ENCODE measurements at places on chromosomes 1 and 21.

DNA sequence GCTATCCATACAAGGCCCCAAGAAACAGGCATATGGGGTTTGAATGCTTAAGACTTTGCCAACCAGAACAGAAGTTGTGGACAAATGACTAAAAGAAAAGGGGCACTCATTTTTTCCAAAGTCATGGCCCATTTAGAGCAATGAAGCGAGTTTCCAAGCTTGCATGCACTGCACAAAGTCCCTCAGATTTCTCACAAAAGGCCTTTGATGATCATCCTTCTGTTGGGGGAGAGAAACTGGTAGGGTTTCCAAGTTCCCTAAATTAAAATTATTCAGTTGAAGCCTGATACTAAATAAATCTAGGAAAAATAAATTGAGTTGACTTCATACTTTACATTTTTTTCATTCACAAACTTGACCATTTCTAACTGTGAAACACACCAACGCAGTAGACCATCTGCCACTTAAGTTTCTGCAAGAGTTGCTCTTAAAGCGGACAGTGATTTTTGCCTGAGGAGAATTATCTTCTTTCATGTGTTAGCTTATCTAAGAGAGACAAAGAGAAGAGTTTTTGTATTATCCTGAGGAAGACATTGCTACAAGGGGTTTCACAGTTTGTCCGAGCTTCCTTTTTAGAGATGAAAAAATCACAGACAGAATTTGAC lies 139.2 kb downstream of the SEC16B start:
- no peak for DNase-seq

- DNase-seq, result no peak
Observed at GRCh38 chr1:28374297-28374696, 4.8 kb downstream of the PHACTR4 start.

DNA sequence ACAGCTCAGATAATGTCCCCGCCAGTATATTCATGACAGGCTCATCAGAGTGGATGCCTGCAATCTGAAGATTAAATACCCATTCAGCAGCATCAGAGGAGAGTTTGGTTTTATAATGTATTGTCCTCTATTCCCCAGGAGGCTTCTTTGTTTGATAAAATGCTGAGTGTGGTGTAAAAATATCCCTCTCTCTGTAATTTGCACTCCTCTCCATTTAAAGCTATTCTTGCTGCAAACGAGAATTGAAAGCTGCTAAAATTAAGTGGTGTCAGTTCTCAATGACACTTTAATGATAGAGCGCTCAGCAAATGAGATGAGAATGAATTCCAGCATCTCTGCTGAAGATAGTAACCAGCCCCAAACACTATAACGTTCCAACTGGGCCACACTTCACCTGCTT lies 205.7 kb upstream of the RRP15 start:
- no peak for DNase-seq

DNA sequence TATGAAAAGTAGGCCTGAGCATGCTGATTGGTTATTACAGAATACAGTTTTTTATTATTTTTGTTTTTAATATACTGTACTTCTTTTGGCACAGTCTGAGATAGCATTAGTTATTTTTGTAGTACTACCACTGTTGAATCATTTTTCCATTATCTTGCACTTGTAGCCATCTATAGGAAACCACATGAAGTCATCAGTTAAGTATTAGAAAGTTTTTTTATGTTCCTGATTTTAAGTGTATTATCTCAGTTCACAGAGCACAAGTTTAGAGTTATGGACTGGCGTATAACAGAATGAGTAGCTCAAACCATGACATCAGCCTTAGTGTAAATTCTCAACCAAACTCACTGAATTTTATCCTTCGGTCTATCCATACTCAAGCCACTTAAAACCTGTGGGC lies 22.8 kb downstream of the DHX9 start:
- no peak for DNase-seq

DNA sequence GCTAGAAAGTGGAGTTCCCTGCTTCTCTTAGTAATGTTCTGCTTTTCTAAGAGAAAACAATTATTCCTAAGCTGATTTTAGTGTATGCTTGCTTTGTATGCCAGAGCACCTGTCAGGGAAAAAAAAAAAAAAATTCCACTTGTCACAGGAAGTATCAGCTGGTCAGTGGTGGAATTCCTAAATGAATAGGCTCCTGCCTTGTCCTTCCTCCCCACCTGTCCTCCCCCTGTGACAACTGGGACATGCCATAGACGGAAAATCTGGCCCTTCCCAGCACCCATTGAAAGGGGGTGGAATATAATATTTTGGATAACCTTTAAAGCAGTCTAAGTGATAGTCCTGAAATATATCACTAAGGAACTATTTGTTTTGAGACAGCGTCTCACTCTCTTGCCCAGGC lies 10.8 kb downstream of the FNDC5 start:
- DNase-seq, result no peak

DNA sequence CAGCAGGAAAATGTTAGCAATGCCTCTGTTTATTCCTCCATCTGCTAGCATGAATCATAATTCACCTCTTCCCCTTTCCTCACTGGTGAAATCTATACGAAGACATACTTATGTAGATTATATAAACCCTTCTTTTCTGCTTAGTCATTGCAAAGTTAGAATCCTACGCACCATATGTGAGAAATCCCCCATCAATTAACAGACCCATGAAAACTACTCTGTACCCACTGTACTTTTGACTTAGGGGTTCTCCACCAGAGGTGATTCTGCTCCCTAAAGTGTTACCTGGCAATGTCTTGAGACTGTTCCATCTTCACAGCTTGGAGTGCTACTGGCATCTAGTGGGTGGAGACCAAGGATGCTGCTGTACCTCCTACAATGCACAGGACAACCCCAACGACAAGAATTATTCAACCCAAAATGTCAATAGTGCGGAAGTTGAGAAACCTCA lies 49.6 kb upstream of the KCTD3 start:
- DNase-seq, result no peak

- DNase-seq, result no peak
Observed at GRCh38 chr1:198713081-198713480, 74.2 kb downstream of the PTPRC start.

GRCh38 chr21:39666681-39667315 lies 54.1 kb downstream of the B3GALT5 start:
- DNase-seq, result no peak

DNA sequence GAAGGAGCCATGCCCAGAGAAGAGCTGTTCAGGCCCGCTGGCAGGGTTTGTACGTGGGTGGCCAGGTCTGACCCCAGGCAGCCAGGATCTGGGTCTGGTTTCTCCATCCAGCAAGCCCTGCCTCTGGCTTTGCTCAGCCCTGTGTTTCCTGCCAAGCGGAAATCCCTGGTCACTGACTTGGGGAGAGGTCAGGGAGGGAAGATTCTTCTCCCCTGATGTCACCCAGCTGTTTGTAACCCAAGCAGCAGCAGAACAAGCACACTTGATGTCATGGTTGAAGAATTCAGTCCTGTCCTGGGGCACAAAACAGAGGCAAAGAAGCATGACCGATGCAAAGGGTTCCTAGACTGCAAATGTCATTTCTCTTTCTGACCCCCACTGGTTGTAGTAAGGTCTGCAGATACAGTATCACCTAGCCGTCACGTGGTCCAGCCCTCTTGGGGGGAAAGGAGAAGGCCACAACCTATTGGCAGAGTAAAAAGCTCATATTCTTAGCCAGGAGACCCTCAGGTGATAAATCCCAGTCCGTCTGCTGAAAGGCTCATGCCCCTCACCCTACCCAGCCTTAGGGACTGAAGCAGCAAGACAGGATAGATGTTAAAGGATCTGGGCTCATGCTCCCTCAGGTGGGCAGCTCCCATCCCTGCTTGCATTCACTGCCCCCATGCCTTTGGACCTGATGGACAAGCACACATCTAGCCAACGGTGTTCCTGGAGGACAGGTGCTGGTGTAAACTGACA lies 120.9 kb downstream of the SYT2 start:
- DNase-seq, result no peak

DNA sequence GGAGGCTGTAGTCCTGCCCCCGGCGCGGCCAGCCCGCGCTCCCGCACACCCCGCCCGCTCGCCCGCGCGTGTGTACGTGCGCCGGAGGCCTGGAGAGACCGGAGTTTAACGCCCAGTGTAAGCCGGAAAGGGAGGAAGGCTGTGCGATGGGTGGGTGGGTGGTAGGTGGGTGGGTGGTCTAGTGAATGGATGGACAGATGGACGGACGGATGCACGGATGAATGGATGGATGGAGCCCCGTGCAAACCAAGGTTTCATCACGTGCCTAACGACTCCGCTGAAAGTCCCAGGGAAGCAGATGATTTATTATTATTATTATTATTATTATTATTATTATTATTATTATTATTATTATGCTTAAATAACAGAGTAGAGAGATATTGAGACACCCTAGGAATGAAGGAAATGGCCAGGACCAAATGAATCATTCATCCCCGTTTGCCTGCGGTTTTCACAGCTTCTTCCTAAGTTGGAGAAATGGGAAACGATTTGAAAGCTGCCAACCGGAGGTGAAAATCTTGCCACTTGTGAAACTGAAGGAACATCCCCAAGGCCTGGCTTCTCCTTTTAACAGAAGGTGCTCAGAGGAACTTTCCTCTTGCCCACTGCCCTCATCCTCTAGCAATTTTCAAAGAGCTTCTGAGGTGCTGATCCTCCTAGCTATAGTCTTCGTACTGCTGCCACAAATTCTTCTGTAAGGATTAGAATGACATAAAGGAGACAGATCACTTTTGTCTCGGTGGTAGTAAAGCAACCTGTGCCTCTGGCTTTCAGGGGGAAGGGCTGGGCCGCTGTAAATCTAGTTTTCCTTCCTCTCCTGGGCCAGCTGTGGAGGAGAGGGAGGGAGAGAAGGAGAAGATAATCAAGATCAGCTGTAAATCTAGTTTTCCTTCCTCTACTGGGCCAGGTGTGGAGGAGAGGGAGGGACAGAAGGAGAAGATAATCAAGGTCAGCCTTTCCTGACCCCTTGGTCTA lies 648 bp upstream of the RGS7 start:
- DNase-seq, result no peak

DNA sequence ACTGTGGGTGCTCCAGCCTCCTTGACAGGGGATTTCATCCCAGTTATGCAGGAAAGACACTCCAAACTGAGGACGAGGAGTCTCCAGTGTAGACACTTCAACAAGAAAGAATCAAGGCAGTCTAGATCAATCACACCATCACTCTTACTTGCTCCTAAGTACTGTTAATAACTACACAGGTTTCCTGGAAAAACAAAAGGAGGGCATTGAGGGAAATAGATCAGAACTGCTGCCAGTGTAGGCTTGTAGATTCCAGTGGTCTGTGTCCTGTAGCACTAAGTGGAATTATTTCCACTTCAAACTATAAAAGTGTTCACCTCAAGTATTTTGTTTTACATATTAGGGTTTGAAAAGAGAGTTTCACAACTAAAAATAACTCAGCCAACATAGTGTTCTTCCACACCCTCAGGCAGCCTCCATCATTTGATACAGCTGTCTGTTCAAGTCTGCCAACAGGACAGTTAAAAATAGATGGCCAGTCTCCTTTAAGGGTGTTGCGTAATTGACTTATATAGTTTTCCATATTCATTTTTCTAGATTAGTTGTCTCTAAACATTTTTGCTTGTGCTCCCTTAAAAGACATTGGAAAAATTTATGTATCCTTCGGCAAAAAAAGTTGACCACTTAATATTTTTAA lies 32.0 kb upstream of the AGL start:
- no peak for DNase-seq

GRCh38 chr1:198174297-198174696 lies 17.5 kb downstream of the NEK7 start:
- DNase-seq, result no peak

DNA sequence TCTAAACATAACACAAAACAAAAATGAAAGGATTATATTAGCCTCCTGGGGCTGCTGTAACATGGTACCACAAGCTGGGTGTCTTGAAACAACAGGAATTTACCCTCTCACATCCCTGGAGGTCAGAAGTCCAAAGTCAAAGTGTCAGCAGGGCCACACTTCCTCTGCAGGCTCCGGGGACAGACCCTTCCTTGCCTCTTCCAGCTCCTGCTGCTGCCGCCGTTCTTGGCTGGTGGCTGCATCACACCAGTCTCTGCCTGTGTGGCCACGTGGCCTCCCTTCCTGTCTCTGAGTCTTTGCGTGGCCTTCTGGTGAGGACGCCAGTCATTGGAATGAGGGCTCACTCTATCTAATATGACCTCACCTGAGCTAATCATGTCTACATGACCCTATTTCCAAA lies 8.2 kb downstream of the SLC37A1 start:
- no peak for DNase-seq

DNA sequence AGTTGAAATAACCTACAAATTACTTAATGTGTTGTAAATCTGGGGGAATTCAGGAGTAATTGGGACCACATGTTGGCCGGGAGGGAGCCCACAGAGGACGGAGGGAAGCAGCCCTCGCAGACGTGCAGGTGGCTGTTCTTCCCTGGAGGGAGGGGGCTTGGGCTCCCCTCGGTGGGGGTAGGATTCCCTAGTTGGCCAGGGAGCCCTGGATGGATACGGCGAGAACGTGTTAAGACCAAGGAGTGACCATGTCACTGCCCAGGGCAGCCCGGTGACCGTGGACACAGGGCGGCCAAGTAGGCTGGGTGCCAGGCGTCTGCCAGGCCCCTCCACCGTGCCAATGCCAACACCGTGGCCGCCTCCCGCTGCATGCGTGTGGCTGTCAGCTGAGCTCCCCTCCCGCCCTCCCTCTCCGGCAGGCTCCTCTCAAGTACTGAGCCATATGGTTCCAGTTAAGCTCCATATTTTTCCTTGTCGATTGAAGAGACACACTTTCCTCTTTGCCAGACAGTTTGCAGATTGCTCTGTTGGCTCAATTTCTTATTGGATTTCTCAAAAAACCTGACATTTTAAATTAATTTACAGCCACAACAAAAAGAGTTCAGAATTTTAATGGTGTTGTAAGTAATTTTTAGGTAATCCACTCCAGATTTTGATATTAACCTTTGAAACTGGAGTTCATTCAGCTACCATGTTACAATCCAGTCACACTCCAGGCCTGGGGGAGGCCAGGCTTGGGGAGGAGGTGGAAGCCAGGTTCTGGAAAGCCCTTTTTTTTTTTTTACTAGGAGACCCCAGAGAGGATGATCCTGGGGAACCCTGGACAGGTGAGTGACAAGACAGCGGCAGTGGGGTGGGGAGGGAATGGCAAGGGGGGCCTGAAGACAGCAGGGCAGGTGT lies 71.2 kb downstream of the CASZ1 start:
- no peak for DNase-seq

DNA sequence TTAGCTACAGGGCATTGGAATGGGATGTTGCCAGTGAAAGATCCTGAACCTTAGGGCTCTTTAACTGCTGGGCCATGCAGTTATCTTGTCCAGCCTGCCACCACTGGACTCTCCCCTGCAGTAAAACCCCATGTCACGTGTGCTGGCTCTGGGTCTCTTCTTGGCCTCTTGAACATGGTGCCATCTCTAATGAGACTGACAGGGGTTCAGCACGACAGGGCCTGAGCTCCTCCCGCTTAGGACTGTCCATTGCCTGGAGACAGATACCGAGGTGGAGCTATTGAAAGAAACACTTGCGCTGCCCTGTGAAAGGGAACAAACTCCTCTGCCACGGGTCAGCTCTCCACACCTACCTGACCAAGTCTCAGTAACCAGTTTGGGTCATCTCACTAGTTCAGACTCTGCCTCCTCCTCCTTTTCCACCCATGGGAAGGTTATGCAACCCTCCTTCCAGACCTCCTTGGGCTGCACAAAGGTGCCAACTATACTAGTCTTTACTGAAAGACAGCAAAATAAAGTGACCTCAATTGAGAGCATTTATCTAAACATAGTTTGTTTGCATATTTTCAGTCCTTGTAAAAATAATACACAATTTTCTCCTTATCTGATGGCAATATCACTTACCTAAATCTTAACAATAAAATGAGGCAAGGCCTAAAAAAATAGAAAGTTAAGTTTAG lies 66.0 kb downstream of the GNG12 start:
- DNase-seq, result no peak

- DNase-seq, result no peak
Observed at GRCh38 chr21:34320011-34320410, 43.8 kb upstream of the KCNE2 start.
